Activated naive CD4-positive, alpha-beta T cell treated with anti-CD3 and anti-CD28 coated beads, Interleukin-2, amount 10 ng/mL, durations not matched to agents 7 days and 5 days (primary cell): ENCODE measurements at places on chromosomes 1 and 21.

DNA sequence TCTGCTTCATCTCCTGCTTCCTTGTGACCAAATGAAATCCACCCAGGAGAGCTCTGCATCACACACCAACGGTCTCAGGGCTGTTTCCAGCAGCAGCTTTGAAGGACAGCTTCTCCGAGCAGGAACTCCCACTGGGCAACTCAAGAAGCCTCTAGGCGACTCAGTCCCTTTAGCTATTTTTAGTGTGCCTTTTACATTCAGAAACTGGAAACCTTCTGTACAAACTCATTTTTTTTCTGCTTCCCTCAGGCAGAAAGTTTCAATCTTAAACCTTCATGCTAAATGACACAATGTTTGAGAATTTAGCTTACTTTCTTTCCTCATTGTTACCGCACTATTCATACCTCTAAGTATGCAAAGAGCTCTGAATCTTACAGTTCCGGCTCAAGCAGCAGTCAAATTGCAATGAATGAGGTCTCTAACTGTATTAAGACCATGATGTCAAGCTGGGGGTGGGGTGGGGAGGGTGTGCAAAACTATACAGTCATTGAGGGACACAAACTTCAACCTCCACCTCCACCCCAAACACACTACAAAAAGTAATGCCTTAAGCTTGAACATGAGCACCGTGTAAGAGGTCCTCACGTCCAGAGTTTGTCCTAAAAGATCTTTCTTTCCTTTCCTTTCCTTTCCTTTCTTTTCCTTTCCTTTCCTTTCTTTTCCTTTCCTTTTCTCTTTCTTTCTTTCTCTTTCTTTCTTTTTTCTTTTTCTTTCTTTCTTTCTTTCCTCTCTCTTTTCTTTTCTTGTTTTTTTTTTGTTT is 16.4 kb upstream of the TARBP1 start:
- H3K4me1 ChIP-seq = peaks cover 43% of the 10 kb centered on the region
- peak overlapping the region; percentile 49 for H3K27ac ChIP-seq
- no peak overlapping the region for H3K4me3 ChIP-seq
- no peak for DNase-seq
- H3K36me3 ChIP-seq = no peaks in the 10 kb centered on the region

DNA sequence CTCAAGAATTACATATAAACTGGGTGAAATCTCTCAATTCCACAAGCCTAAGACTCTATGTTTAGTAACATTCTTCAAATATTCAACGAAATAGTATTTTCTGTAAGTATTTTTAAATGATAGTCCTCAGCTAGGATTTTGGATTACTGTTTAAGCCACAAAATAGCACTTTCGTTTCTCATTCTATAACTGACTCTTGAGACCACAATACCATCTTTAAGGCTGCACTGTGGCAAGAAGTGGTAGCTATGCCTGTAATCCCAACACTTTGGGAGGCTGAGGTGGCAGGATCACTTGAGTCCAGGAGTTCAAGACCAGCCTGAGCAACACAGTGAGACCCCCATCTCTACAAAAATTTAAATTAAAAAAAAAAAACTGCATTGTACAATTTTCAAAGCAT is 126.7 kb downstream of the CDC42BPA start:
- no peaks in the 10 kb centered on the region for H3K27me3 ChIP-seq
- H3K4me3 ChIP-seq = no peak overlapping the region
- DNase-seq = no peak
- H3K4me1 ChIP-seq = no peaks in the 10 kb centered on the region

GRCh38 chr1:236904892-236905741 is 99.1 kb downstream of the MT1HL1 start:
- H3K4me1 ChIP-seq = no peaks in the 10 kb centered on the region
- DNase-seq = no peak
- H3K36me3 ChIP-seq = peaks cover 15% of the 10 kb centered on the region
- H3K27me3 ChIP-seq = no peaks in the 10 kb centered on the region
- H3K27ac ChIP-seq = no peak overlapping the region
- H3K4me3 ChIP-seq = no peak overlapping the region

- H3K27me3 ChIP-seq = peaks cover 20% of the 10 kb centered on the region
- no peaks in the 10 kb centered on the region for H3K36me3 ChIP-seq
- H3K4me1 ChIP-seq = no peaks in the 10 kb centered on the region
- no peak overlapping the region for H3K27ac ChIP-seq
Observed at GRCh38 chr1:183372586-183373230, 45.5 kb downstream of the NMNAT2 start.
